Right renal cortex interstitium (tissue), 3 donors: ENCODE measurements at places on chromosomes 16 and 17. TPM values are rescaled to one million over a fixed set of nuclear protein-coding genes. Genes with fewer than 3 reads are reported as not detected.

HS3ST3A1 gene
- polyA plus RNA-seq = 2.9 TPM

OR1E2 gene
- not detected for polyA plus RNA-seq

EVI2A gene
- 1.9 TPM for polyA plus RNA-seq

KRT17 gene
- polyA plus RNA-seq = 0.98 TPM

EVI2B gene
- 4.3 TPM for polyA plus RNA-seq

RSL1D1 gene
- 265 TPM for polyA plus RNA-seq

DNA sequence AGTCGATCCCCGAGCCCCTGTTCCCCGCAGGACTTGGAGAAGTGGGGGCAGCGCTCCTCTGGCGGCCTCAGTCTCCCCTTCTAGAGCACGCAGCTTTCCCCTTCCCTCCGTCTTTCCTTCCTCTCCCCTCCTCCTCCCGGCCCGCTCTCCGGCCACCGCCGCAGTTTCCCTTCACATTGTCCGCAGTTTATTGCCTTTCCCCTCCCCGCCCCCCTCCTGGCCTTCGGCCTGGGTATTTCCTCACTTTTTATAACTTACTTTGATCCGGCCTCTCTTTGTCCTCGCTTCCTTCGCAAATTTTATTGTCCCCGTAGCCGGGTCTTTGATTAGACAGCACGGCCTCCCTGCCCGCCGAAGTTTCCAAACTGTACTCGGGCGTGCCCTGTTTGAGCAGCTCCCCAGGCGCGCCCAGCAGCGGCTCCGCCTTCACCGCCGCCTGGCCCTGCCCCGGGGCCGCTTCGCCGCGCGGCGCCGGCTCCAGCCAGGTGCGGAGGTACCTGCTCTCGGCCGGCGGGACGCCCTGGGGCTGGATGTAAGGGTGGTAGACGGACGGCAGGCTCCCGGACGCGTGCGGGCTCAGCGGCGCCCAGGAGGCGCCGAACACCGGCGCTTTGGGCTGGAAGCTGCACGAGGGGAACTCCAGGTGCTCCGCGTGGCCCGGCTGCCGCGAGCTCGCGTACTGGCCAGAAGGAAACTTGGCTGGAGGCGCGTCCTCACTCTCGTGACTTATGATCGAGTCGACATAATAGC lies 488 bp downstream of the HOXB9 start:
- no peak for DNase-seq

DNA sequence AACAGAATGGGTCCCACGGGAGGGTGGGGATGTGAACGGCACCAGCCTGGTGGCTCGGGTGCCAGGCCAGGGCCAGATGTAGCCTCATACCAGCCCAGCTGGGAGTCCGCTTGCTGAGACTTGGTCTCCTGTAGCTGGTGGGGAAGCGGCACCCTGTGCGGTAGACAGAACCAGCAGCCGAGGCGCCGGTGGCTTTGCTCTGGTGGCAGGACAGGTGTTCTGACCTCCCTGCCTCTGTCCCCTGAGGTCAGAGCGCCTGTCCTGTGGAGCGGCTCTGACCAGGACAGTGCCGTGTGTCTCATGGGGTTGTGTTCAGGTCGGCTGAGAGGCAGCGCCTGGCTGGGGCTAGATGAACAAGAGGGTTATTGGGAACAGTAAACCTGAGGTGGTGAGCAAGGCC lies 20.1 kb downstream of the RAB40C start:
- DNase-seq = no peak

- no peak for DNase-seq
Observed at GRCh38 chr16:77881355-77882030, 93.1 kb downstream of the VAT1L start.

- no peak for DNase-seq
Observed at GRCh38 chr17:72725433-72726068, 366.9 kb downstream of the SLC39A11 start.

DNA sequence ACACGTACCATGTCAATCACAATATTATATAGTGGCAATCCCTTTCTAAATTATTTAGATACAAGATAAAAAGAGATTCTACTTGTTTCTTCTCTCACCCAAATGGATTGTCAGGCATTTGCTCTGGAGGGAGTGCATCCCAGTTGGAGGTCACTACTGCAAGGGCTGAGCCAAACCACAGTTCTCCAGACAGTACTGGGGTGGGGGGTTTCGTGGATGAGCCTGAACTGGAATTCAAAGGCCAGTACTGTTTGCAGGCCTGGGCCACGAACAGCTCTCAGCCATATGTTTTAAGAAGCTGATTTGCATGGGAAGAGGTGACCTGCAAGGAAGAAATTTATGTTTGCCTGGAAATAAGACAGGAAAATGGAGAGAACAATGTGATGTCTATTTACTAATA lies 314.9 kb downstream of the PMP22 start:
- DNase-seq = no peak

DNA sequence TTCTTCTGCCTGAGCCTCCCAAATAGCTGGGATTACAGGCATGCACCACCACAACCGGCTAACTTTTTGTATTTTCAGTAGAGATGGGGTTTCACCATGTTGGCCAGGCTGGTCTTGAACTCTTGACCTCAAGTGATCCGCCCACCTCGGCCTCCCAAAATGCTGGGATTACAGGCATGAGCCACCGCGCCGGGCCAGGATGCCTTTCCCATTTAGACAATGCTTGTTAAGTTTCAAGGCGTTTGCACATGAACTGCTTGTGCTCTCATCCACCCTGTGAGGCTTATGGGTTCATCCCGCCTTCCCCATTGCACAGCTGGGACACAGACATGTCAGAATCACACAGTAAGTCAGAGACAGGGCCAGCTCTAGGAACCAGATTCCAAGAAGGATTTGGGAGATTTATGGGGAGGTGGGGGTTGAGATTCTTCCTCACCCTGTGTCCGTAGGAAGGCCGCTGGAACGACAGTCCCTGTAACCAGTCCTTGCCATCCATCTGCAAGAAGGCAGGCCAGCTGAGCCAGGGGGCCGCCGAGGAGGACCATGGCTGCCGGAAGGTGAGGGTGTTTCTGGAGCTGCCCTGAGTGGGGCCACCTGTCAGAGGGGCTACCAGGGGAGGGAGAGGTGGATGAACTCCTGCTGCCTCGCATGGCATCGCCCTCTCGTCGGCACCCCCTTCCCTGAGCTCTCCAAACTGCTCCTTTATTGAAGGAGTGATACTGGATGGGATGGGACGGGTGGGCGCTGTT lies 46.3 kb downstream of the MRC2 start:
- no peak for DNase-seq

DNA sequence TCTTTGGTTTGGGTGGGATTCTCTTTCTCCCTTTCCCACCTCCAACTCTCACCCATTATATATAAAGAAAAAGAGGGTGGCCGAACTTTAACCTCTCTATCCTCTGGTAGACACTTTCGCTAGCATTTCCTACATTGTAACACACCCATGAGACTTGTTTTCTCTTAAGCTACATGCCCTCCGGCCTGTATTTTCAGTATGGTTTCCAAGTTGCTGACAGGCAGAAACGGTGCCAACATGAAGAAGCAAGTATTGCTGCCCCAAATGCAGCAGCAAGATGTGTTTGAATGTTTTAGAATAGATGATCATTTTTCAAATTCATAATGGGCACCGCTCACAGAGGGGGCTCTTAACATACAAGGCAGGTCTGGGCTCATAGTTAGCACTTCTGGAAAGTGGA lies 18.7 kb upstream of the CYB5B start:
- no peak for DNase-seq
